ENCODE measurements at places on chromosomes 3 and 15.

DNA sequence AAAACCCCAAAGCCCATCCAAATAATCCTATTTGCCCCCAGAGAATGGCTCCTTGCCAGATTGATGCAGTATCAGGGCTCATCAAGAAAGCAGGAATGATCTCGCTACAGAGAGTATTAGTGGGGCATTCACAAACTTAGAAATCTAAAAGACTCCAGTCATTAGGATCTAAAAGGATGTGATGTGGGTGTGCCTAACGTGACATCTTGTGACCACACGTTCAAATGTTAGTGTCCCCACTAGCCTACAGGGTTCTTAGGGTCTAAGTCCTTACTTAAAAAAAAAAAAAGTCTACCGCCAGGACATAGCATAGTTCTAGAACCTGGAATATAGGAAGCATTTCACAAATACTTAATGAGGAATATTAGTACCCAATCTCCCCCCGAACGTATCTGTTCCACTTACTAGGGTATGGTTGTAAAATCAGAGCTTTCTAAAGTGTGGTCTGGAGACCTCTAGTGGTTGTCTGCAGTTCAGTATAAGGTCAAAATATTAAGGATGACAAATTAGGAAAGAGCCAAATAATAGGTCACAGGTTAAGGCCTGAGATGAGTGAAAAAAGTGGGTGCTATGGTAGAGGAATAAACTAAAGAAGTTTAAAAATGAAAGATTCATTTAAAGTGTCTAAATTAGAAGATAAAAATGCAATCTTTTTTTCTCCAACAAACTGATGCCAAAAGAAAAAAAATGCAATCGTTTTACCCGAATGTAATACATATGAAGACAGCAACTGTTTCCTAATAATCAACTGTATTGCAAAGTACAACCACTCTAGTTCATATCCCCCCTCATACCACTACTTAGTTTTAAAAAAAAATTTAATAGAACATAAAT is 4.2 kb upstream of the CHRM5 start:
- no peak for DNase-seq

- DNase-seq, result no peak
These were observed 1.3 kb downstream of the RNU5B-1 start for GRCh38 chr15:65305776-65306175.

GRCh38 chr15:90020021-90020735 is 19.1 kb downstream of the ZNF710 start:
- no peak for DNase-seq

DNA sequence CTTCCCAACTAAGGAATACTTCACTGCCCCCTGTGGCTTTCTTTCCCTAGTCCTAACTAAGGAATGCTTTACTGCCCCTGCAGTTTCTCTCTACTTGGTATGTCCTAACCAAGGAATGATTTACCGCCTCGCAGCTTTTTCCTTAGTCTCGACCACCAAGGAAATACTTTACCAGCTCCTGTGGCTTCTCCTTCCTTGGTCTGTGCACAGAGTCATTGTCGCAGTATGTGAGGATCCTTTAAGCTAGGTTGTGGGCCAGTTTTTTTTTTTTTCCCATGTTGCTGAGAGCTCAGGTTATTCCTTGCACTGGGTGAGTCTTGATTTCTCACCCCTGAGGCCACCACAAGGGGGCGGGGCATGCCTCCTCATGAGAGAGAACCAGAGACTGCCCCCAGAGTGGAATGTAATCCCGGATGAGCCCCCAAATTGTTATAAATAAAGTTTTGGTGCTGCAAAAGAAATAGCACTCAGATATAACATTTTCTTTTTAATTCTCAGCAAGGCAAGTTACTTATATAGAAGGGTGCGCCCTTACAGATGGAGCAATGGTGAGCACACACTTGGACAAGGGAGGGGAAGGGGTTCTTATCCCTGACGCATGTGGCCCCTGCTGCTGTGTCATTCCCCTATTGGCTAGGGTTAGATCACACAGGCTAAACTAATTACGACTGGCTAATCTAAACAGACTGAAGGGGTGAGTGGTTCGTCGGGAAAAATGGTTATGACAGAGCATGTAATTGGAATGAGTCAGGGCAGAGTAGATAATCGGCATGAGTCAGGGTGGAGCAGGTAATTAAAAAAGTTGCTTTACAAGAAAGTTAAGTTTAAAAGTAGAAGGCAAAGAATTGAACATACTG is 27.0 kb downstream of the NDUFB4 start:
- DNase-seq, result no peak

- no peak for DNase-seq
These were observed 38.2 kb upstream of the MYZAP start for GRCh38 chr15:57553526-57553925.

Measured in stimulated activated CD8-positive, alpha-beta memory T cell treated with anti-CD3 and anti-CD28 coated beads, Interleukin-15, amount 100 ng/mL, for 4 hours (primary cell).